ENCODE measurements at places on chromosomes 5 and 9.

DNA sequence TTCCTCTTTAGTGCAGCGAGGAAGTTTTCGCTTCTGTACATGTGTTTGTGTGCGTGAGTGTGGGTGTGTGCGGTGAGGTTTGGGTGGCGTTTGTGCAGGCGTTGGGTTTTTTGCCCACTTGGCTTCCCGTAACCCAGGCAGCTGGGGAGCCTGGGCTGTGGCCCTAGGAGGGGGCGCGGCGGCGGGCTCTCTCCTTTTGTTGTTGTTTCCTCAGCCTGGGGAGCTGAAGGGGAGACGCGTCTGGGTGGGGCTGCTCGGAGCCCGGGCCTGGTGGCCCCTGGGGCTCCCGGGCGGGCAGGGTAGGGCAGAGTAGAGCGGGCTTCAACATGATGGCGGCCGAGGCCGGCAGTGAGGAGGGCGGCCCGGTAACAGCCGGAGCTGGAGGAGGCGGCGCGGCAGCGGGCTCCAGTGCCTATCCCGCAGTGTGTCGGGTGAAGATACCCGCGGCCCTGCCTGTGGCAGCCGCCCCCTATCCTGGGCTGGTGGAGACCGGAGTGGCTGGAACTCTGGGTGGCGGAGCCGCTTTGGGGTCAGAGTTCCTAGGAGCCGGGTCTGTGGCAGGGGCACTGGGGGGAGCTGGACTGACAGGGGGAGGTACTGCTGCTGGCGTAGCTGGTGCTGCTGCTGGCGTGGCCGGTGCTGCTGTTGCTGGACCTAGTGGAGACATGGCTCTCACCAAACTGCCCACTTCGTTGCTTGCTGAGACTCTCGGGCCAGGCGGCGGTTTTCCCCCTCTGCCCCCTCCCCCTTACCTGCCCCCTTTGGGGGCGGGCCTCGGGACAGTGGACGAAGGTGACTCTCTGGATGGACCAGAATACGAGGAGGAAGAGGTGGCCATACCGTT is 665 bp downstream of the RASA1 start:
- no peak for DNase-seq

- no peak for DNase-seq
These were observed 763.7 kb upstream of the GRAMD2B start for GRCh38 chr5:125659316-125660023.

GRCh38 chr9:34124099-34124498 is 2.4 kb downstream of the DCAF12 start:
- no peak for DNase-seq

DNA sequence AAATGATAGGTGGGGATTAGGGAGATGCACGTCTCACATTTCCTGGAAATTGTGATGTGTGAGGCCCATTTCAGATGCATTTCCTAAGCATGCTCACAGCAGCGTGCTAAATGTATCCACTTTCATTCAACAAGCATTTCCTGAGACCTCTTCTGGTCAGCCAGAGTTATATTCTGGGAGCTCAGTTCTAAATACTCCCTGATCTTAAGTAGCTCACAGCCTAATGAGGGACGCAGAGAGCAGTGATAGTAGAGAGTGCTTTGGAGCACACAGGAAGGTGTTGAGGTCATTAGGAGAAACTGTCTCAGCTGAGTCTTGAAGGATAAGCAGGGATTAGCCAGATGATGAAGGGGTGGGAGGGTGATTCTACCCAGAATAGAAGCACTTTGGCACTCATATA is 46.2 kb upstream of the FSD1L start:
- DNase-seq = no peak

- no peak for DNase-seq
These were observed 78.0 kb downstream of the PTCH1 start for GRCh38 chr9:95438561-95439357.

DNA sequence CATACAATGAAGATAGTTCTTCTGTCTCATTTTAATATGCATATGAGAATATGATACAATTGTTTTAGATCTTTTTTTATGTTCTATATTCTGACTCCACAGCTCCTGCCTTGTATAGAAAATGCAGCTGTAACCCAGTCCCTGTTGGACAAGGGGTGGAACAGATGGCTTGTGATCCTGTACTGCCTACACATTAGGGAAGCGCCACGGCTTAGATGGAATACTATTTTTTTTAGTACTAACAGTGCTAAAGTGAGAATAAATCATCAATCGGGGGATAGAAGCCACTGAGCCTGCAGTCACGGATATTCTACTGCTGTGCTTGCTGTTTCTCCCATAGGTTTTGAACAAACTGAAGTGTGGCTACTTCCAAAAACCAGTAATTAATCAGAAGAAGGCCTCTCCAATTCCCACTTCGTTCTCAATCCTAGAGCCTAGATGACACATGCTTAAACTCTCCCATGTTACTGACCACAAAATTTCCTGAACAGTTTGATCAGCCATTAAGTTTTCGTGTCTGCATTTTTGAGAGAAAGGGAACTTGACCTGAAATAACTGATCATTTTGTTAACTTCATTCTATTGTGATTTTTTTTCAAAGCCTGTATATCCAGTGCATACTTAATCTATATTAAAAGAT is 150.3 kb downstream of the CDH18 start:
- no peak for DNase-seq

DNA sequence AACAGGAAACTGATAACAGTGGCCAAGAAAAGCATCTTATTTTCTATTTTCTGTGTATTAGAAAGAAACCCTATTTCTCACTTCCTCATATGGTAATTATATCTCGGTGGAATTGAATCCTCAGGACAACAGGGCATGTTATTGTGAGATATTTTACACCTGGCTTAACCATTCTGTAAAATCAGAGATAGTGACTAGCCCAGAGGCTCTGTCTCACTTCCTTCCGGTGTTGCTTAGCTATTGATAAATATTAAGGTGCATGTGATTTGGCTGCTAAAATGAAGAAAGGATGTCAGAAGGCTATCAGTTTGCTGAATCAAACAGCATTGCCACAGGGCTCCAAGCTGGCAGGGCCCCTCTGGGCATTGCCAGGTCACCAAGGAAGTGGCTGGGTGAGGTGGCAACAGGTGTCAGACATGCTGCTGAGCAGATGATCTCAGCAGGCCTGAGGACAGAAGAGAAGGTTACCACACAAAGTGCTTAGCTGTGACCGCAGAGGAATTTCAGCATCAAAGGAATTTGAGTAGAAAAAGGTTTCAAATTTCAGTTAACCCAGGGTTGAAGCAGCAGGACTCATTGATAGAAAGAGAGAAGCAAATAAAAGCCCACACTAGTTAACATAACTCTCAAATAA is 330.7 kb downstream of the PDE4D start:
- peak; percentile 9 for DNase-seq

DNA sequence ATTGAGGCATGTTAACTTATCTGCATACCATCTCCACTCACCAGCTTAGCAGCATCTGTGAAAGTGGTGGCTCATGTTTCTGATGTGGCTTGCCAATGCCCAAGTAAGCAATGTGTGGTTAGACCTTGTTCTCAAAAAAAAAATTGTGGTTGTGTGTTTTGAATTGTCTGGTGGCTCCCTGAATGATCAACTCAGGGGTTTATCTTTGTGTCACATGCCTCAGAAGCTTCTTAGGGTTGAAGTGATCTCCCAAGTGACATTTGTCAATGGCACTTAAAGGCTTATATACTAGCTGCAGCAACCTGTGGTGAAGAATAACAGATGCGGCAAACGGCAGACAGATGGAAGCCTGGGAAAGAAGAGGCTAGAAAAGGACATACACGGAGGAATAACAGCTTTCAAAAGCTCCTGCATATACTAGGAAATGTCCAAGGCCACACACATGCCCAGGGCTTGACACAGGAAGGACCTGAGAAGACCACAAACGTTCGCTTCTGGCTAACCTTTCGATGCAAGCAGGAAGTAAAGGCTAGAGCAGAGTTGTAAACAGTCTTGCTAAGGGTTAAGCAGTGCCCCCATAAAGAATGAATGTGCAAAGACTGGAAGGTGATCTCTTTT is 42.2 kb upstream of the FSD1L start:
- DNase-seq = peak; percentile 73

DNA sequence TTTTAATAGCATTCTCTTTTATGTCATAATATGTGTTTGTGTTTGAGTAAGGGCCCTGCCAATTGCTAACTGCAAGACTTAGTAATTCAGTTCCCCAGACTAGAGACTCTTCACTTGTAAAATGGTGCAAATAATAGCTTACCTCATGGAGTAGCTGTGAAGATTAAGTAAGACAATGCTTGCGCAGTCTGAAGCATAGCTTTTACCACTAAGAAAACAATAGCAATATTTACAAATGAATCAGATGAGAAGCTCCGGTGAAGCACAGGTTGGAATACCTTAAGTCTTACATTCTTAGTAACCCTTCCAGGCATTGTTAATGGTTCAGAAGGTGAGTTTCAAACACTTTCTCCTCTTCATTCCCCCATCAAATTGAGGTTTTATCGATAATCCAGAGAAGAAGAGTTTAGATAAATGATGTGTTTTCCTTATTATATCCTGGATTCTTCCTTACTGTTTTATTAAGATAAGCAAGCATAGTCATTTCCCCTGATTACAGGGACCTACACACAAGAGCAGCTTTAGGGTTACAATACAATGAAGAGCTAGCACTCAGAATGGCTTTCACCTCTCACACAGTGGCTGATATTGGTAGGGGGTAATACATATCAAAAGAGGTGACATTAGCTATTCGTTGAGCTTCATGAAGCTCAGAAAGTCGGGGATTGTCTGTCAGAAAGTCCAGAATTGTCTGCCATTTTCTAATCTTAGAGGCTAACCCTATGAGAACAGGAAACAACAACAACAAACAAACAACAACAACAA is 96.4 kb upstream of the EDIL3 start:
- no peak for DNase-seq

DNA sequence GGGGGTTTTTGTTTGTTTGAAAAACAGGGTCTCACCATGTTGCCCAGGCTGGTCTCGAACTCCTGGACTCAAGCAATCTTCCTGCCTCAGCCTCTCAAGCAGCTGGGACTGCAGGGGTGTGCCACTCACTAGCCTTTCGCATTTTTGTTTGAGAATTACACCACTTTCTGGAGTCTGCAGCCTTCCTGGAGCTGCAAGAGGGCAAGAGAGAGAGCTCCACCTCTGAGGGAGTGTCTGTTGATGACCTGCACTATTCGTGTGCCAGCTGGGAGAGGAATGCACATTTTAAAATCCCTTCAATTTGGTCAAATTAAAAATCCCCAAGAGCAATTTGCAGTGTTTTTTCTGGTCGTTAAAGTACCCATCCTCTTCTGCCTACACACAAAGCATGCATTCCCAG is 5.0 kb upstream of the CKMT2 start:
- no peak for DNase-seq

DNA sequence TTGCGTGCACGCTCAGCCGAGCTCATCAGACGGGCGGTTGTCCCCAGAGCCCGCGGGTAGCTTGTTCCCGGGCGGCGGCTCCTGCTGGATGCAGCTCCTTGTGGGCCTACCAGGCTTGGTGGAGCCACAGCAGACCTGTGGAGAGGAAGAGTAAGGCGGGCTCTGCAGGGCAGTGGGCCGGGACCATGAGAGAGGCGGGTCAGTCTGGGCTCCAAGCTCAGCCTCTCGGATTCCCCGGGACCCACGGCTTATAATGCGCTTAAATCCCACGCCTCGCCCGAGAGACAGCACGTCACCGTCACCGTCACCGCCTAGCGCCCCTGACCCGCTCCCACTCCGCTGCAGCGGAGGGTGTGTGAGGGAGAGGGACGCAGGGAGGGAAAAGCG is 1.9 kb upstream of the ANKRD18A start:
- DNase-seq = peak; percentile 4

DNA sequence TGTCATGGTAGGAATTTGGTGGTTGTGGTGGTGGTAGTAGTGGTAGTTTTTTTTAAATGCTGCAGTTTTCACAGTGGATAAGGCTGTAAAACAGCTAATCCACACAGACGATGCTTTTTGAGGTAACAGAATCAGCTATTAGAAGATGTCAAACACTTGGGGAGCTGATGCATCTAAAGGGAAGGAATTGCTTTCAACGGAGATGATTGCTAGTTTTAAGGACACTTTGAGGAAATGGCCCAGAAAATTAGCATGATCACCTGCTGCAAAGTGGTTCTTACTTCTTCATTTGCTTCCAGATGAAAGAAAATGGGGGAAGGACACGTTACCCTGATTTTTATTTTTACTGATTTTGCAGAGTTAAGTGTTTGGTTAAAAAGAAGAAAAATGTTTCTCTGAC is 178.2 kb upstream of the ATP10B start:
- no peak for DNase-seq

GRCh38 chr9:68821911-68822310 is 116.9 kb downstream of the PIP5K1B start:
- no peak for DNase-seq

- DNase-seq = no peak
These were observed 189.8 kb downstream of the MTRR start for GRCh38 chr5:8058616-8059190.

- no peak for DNase-seq
These were observed 291.4 kb upstream of the SLC30A5 start for GRCh38 chr5:68802430-68802829.

DNA sequence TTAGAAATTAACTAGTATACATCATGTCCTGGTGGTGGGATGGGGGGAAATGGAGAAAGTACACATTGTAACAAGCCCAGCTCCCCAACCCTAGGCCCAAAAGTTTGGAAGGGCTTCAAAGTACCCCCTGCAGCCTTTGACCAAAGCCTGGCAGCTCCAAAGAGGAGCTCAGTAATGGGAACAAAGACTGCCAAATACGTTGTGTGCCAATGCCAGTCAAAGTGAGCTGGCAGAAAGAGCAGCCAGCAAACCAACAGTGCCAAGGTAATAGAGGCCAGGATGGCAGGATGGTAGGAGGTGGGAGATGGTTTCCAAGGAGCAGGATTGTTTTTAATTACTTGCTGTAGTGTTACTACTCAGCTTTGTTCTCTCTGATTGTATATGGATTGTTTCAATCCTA is 248.3 kb downstream of the COX7C start:
- no peak for DNase-seq

- DNase-seq = no peak
These were observed 40.0 kb upstream of the SMC5 start for GRCh38 chr9:70218767-70219166.

- DNase-seq = no peak
These were observed 11.8 kb upstream of the APBA1 start for GRCh38 chr9:69683927-69684326.

- DNase-seq = no peak
These were observed 106.0 kb upstream of the MYO10 start for GRCh38 chr5:17042041-17042440.

- no peak for DNase-seq
These were observed 99.2 kb downstream of the ARRDC3 start for GRCh38 chr5:91283899-91284298.

DNA sequence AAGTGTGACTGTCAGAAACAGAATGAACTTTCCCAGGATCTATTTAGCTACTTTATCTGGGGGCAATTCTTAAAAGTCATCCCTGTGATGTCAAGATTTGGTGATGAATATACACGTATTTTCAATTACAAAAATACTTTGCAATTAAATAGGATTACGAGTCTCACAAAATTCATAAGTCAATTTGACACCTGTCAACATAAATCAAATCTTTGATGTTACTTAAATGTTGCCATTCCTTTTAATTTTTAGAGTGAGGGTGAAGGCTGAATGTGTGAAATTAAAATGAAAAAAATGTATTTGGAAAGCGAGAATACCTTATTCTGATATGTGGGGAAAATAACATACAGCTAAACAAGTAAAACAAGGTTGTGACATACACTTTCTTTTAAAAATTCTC is 202.9 kb downstream of the EPB41L4A start:
- DNase-seq = no peak

Data from CD4-positive, alpha-beta T cell treated with Interleukin-21 for 1 hour (primary cell).